ENCODE measurements at places on chromosomes 4 and X.

GRCh38 chr4:723751-724530 is 18.3 kb downstream of the PCGF3 start:
- no peak for DNase-seq

GRCh38 chr4:76215077-76215476 is 1.5 kb upstream of the SCARB2 start:
- DNase-seq = peak; percentile 10

GRCh38 chrX:41329101-41329500 is 4.9 kb upstream of the DDX3X start:
- DNase-seq = no peak

GRCh38 chr4:14833053-14833452 is 169.2 kb upstream of the CPEB2 start:
- no peak for DNase-seq

- DNase-seq = peak; percentile 70
Observed at GRCh38 chr4:87843936-87844335, 11.2 kb downstream of the MEPE start.

DNA sequence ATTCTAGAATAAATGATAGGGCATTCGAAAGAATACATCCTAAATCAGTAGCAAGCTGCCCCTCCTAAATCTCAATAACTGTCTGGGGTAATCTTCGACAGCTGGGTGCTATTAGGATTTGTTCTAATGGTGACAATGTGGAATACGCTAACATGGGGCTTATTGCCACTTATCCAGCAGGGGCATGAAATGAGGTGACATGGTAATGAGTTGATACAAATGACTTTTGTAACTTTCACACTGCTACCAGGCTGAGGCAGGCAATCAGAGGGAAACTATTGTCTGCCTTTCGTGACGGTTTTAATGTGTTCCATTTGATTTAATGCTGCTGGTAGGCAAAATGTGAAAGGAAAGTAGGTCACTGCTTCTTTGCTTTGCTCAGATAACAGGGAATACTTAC is 1047.4 kb upstream of the PABPC4L start:
- no peak for DNase-seq

- no peak for DNase-seq
Observed at GRCh38 chrX:150765782-150766350, 72.7 kb downstream of the MTMR1 start.

DNA sequence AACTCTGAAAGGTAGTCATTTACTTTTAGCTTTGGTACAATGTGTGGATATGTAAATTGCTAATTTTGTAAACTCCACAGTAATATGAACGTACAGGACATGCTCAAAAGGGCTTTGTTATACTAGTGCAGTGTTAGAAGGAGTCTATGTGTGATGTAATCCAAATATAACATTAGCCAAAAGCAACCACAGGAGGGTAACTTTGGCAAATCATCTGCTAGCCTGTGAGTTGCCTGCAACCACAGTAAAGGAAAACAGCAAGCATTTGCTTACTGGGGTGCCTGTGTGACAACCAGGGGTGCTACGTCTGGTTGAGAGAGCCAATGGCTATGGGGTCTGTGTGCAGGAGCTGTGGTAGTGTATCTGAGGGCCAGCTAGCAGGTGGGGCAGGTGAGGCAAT is 245.8 kb downstream of the ADAMTS3 start:
- no peak for DNase-seq

DNA sequence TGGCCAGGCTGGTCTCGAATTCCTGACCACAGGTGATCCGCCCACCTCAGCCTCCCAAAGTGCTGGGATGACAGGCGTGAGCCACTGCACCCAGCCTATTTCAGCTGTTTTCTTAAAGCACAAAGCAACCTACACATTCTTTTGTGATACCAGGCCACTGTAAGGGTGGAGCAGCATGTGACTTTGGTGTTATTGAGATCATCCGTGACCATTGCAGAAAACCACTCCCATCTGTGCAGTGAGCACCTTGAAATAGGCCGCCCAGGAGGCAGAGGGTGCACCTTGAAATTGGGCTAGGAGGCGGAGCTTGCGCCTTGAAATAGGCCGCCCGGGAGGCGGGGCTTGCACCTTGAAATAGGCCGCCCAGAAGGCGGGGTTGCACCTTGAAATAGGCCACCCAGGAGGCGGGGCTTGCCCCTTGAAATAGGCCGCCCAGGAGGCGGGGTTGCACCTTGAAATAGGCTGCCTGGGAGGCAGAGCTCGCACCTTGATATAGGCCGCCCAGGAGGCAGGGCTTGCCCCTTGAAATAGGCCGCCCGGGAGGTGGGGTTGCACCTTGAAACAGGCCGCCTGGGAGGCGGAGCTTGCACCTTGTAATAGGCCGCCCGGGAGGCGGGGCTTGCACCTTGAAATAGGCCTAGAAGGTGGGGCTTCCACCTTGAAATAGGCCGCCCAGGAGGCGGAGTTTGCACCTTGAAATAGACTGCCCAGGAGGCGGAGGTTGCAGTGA is 9.0 kb upstream of the SLC25A6 start:
- no peak for DNase-seq

DNA sequence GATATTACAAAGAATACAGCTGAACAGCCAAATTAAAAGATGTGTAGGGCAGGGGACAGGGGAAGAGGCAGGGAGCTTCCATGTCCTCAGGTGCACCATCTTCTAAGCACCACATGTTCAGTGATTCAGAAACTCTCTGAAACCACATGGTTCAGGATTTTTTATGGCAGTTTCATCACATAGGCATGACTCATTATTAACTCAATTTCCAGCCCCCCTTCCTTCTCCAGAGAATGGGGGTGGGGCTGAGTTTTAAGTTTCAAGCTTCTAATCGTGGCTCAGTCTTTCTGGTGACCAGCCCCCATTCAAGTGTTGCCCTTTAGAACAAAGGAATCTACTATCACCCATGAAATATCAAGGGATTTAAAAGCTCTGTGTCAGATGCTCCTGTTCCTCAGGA is 317.8 kb upstream of the GALNT7 start:
- peak; percentile 36 for DNase-seq

DNA sequence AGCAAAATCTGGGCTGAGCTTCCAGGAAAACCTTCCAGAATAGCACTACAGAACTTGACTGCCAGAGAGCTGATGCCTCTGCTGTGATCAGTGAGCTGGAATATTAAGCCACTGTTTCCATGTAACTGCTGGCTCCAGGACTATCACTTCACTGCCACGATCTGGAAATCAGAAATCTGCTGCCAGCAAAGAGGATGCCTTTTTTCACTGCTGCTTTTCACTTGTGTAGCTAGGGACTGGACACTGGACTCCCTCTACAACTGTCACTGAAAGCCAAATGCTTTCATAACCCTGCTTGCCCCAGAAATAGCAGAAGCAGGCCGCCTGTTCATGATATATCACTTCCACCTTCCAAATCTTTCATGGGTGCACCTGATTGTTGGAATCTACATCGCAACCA is 9.4 kb upstream of the AP1S2 start:
- DNase-seq = no peak

DNA sequence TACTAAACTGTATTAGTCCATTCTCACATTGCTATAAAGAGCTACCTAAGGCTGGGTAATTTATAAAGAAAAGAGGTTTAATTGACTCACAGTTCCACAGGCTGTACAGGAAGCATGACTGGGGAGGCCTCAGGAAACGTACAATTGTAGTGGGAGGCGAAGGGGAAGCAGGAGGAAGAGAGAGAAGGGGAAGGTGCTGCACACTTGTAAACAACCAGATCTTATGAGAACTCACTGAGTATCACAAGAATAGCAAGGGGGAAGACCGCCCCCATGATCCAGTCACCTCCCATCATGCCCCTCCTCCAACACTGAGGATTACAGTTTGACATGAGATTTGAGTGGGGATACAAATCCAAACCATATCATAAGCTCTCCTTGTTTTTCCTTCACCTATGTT is 40.9 kb downstream of the RPA4 start:
- DNase-seq = no peak

- DNase-seq = peak; percentile 69
Observed at GRCh38 chrX:43349363-43349762, 306.7 kb upstream of the MAOA start.

DNA sequence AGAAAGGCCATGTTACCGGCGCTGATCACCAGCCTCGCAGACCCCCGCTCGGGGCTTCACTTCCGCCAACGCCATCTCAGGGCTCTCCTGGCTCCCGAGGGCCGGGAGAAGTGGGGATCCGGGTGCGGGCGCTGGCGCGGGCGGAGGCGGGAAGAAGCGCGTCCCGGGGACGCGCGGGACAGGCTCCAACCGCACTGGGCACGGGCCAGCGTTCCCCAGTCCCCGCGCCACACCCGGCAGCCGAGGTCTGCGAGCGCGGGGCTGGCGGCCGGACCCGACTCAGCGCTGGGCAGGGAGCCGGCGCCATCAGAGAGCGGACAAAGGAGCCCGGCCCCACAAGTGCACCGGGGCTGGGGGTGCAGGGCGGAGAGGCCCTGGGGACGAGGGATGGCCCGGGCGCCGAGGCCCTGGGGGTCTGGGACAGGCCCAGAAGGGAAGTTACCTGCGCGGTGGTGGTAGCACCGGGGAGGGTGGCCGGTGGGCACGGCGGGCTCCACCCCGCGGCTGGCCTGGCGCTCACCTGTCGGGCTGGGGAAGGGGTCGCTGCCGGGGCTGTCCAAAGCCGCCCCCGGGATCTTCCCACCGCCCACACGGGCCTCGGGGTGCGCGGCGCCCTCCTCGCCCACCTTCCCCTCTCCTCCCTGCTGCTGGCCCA is 449 bp downstream of the CTPS2 start:
- DNase-seq = peak; percentile 46

DNA sequence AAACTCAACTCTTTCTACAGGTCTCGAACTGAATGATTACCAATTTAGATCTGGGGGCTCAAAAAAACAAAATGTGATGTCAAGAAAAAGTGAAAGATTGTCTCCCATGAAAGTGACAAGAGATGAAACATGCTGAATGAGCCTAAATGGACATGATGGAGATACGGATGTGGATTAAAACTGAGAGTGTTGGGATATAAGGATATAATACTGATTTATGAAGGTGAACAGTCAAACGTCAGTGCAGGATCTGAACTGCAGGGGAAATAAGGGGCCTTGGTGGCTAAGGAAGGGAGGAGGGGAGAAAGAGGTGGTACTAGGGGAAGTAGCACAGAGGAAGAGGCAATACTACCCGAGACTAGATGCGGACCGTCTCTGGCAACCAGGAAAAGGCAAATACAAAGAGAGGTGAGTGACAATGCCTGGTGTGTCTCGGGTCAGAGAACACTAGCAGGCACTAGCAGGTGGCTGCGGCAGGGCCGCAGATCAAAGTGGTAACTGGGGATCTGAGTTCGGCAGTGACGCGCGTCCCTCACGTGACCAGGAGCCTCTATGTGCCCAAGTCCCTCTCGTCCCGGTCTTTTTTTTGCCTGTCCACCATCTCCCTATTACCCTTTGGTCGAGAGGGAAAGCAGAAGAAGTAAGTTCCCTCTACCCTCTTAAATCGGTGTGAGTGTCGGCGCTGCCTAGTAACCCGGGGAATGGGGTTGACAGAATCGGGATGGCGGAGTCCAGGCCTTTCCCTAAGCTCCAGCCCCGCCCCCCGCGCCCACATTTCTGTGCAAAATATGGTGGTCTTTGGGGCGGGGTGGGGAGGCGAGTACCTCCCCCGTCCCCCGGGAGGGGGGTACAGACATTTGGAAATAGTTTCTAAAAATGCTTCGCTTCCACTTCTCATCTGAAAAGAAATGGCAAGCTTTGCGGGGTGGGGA is at the start of gene TCEAL1:
TCEAL1 (plus strand) TSS at position 590 of the 932 bp plus-strand sequence. CDS start 942 bp downstream, outside the sequence.
- DNase-seq = peak; percentile 92

DNA sequence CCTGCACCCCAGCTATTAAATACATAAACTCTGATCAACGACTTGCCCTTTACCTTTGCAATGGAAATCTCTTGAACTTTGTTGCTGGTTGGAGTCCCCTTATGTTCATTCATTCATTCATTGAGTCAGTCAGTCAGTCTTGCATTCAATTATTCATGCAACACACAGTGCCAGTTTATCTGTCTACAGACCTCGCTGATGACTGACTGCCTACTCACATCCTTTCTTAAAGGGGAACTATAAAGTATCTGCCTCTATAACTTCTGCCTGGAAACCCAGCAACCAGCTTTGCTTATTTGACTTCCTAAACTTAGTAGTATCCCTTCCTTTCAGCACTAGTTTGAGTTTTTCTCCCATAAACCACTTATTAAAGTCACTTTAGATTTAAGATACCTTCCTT is 620.8 kb upstream of the ADGRL3 start:
- DNase-seq = no peak

GRCh38 chr4:93788712-93789111 is 39.8 kb upstream of the ATOH1 start:
- DNase-seq = peak; percentile 53

DNA sequence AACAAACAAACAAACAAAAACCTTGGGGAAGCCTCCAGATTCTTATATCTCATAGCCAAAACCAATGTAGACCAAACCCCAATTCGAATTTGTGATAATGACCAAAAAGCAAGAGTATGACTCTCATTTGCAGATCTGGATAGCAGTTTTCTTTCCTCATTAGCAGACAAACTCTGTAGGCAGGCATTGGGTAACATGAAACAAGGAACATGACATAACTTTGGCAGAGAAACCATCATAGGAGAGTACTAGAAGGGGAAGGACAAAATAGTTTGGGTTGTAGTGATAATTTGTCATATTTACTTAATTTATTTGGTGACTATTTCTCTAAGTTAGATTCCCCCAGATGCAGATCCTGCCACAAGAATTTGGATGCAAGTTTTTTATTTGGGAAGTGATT is 187.8 kb downstream of the MID1IP1 start:
- no peak for DNase-seq

GRCh38 chr4:116733370-116733769 is 352.0 kb downstream of the TRAM1L1 start:
- no peak for DNase-seq
